ENCODE measurements at places on chromosomes 1 and 21. TPM values are rescaled to one million over a fixed set of nuclear protein-coding genes. Genes with fewer than 3 reads are reported as not detected.

GRCh38 chr1:229987953-229988352, 79.1 kb upstream of the GALNT2 start:
- H3K4me1 ChIP-seq: peaks cover 20% of the 10 kb centered on the region
- DNase-seq: no peak
- H3K4me3 ChIP-seq: no peak overlapping the region
- H3K36me3 ChIP-seq: no peaks in the 10 kb centered on the region
- no peaks in the 10 kb centered on the region for H3K27me3 ChIP-seq

- no peaks in the 10 kb centered on the region for H3K36me3 ChIP-seq
- H3K4me3 ChIP-seq: no peak overlapping the region
- H3K27me3 ChIP-seq: no peaks in the 10 kb centered on the region
- no peaks in the 10 kb centered on the region for H3K4me1 ChIP-seq
- DNase-seq: no peak
Measured at GRCh38 chr1:7335224-7335879, 435.7 kb upstream of the VAMP3 start.

- no peak overlapping the region for H3K27ac ChIP-seq
- H3K27me3 ChIP-seq: no peaks in the 10 kb centered on the region
- no peak for DNase-seq
- no peaks in the 10 kb centered on the region for H3K4me1 ChIP-seq
Measured at GRCh38 chr1:99527078-99527477, 118.8 kb upstream of the PALMD start.

GRCh38 chr1:66503841-66504470, 30.0 kb upstream of the SGIP1 start:
- H3K4me3 ChIP-seq: no peak overlapping the region
- no peak overlapping the region for H3K27ac ChIP-seq
- H3K36me3 ChIP-seq: no peaks in the 10 kb centered on the region
- H3K4me1 ChIP-seq: no peaks in the 10 kb centered on the region

DNA sequence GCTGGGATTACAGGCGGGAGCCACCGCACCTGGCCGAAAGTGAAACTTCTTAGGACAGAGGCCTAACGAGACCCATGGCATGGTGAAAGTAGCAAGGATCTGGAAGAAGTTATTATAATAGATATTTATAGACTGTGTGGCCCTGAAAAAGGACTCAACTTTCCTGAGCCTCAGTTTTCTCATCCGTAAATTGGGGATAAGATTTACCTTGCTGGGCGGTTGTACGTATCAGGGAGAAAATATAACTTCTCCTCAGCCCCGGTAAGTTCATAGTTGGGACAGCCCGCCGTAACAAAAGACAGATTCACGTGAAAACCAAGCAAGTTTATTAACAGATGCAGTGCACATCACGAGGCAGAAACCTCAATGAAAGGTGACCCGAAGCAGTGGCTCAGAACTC, 5.5 kb upstream of the PIK3CD start:
- H3K4me3 ChIP-seq: no peak overlapping the region
- H3K36me3 ChIP-seq: no peaks in the 10 kb centered on the region
- no peaks in the 10 kb centered on the region for H3K4me1 ChIP-seq
- no peaks in the 10 kb centered on the region for H3K27me3 ChIP-seq
- H3K27ac ChIP-seq: no peak overlapping the region

- no peak overlapping the region for H3K4me3 ChIP-seq
- DNase-seq: no peak
- H3K27ac ChIP-seq: no peak overlapping the region
- no peaks in the 10 kb centered on the region for H3K4me1 ChIP-seq
- H3K27me3 ChIP-seq: no peaks in the 10 kb centered on the region
Measured at GRCh38 chr1:23889074-23889473, 21.0 kb upstream of the FUCA1 start.

DNA sequence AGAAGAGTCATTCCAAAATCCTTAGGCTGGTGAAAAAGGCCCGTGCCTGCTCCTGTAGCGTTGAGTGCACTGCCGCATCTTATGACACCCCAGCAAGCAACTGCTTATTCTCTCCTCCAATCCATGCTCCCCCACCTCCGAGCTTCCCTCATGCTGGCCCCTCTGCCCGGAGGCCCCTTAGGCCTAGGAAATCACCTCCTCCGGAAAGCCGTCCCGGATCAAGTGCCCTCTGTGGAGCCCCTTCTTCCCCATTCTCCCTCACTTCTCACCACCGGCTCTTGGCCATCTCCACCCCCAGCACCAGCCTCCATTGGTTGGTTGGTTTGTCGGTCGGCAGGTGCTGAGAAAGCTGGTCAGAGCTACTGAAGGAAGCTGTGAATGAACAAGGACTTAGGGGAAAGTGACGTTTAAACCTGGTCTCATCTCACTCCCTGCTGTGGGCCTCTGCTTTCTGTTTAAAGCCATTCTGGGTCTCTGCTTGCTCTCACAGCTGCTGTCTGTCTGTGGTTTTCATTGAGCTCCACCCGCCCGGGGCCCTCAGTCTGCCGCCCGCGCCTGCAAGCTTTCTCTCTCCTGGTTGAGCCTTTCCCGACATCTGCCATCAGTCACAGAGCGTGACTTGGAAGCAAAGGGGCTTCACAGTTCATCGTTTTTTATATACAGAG, 122.2 kb downstream of the KCNN3 start:
- H3K27me3 ChIP-seq: peaks cover 3% of the 10 kb centered on the region
- no peak overlapping the region for H3K27ac ChIP-seq
- H3K36me3 ChIP-seq: no peaks in the 10 kb centered on the region
- no peaks in the 10 kb centered on the region for H3K4me1 ChIP-seq
- no peak for DNase-seq
- H3K4me3 ChIP-seq: no peak overlapping the region

DNA sequence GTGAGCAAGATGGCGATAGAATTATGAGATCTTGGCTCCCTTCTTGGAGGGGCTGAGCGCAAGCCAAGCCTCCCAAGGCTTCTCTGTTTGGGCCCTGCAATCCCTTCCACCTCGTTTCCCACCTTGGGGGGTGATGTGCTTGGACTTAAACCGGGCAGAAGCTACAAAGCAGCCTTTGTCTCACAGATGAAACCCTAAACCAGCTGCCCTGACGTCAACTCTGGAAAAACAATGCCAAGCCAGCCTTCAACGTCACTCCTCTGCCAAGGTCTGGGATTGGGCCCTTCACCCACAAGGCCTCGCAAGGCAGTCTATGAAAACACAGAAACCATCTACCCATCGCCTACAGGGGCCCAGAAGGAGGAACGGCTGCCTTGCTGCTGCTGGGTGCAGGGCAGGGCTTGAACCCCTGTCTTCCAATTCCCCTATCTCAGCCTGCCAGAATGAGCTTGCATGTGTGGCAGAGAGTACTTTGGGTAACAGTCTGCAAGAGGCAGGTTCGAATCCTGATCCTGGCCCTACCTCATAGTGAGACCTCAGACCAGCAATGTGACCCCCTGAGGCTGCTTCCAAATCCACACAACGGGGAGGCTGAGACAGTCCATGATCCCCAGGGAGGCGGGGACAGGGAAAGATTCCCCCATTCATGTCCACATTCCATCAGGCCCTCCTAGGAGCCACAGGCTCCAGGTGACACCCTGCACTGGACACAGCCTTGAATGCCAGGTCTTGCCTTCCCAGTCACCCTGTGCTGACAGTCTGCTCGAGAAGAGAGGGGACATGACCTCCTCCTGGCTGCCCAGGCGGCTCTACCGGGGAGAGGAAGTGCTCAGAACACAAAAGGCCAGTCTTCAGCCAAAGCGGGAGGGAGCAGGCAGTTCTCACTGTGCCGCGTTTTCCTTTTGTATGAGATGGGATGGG, 15.0 kb downstream of the IFFO2 start:
- no peaks in the 10 kb centered on the region for H3K36me3 ChIP-seq
- no peaks in the 10 kb centered on the region for H3K27me3 ChIP-seq
- peaks cover 36% of the 10 kb centered on the region for H3K4me1 ChIP-seq
- DNase-seq: no peak
- no peak overlapping the region for H3K27ac ChIP-seq
- no peak overlapping the region for H3K4me3 ChIP-seq

GRCh38 chr1:185297982-185298381, 19.1 kb downstream of the IVNS1ABP start:
- H3K4me1 ChIP-seq: no peaks in the 10 kb centered on the region
- peaks cover 4% of the 10 kb centered on the region for H3K36me3 ChIP-seq
- no peak overlapping the region for H3K4me3 ChIP-seq
- DNase-seq: no peak
- no peak overlapping the region for H3K27ac ChIP-seq
- H3K27me3 ChIP-seq: no peaks in the 10 kb centered on the region

- no peak overlapping the region for H3K4me3 ChIP-seq
- H3K36me3 ChIP-seq: peaks cover 2% of the 10 kb centered on the region
- peaks cover 63% of the 10 kb centered on the region for H3K4me1 ChIP-seq
Measured at GRCh38 chr1:159939678-159940002, 5.8 kb downstream of the IGSF9 start.

Gene TNFRSF1B
- 2.6 TPM for total RNA-seq

Gene SMCP
- not detected for total RNA-seq

Gene ERG
- total RNA-seq: not detected

Gene EPHA2
- 37.8 TPM for total RNA-seq

Gene STYXL2
- total RNA-seq: not detected

Gene FCER1G
- 1.5 TPM for total RNA-seq

Gene MAP10
- total RNA-seq: not detected

Gene MPL
- total RNA-seq: not detected

Gene EDARADD
- total RNA-seq: 14.4 TPM

Gene S100B
- total RNA-seq: not detected

Gene ATP1A2
- total RNA-seq: not detected
